Osteoblast (primary cell): ENCODE measurements at places on chromosomes 3 and 15. TPM values are rescaled to one million over a fixed set of nuclear protein-coding genes. Genes with fewer than 3 reads are reported as not detected.
A peak's percentile ranks its signal among the peaks of the same experiment; 100 is the strongest.

DNA sequence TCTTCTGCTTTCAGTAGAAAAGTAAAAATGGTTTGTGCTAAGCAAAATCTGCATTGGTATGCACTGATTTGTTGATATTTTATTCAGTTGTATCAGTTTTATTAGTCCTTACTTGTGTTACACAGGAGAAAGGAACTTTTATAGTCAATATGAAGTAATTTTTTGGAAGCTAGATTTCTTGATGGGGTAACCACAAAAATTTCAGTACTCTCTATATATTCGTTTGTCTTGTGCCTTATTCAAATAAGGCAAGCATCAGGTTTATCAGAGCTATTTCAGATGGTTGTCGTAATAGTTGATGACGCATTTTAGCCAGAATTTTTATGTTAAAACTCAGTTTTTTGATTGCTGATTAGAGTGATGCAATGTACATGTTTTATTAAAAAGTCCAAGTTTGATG, 50.7 kb upstream of the NIPA1 start:
- no peak for DNase-seq

DNA sequence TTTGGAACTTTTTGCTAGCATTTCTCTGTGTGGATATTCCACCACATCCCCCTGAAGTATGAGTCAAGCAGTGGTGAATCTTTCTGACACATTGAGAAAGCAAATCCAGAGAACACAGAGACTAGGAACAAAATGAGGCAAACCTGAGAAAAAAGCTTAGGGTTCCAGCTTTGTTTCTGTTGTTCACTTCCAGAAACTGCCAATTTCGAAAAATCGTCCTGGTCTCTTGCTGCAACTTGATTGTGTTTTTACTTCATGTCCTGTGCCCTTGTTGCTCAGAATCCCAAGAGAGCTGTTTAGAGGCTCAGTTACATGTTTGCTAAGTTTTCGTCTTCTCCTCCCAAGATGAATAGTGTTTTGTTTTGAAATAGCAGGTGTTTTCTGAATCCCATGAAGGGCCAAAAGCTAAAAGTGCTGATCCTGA, 13.7 kb downstream of the MAP2K1 start:
- no peak for DNase-seq

GRCh38 chr3:119795849-119796248, 13.9 kb downstream of the NR1I2 start:
- DNase-seq, result no peak

The SERPINI2 gene
- not detected in 2 replicates for total RNA-seq

GRCh38 chr15:78638658-78639314, 2.2 kb downstream of the CHRNB4 start:
- peak; percentile 95 for DNase-seq

The CDC25A gene
- 0.88 and 1.1 TPM in 2 replicates for total RNA-seq

GRCh38 chr15:65638681-65639089, 16.9 kb downstream of the SLC24A1 start:
- DNase-seq, result peak; percentile 90

The GOLGA8J gene
- total RNA-seq, result 0.29 TPM in 1 of 2 replicates, not detected in the other

The THAP10 gene
- total RNA-seq, result 1.1 and 1.8 TPM in 2 replicates

GRCh38 chr15:101351736-101352135, 56.7 kb upstream of the SNRPA1 start:
- peak; percentile 48 for DNase-seq

DNA sequence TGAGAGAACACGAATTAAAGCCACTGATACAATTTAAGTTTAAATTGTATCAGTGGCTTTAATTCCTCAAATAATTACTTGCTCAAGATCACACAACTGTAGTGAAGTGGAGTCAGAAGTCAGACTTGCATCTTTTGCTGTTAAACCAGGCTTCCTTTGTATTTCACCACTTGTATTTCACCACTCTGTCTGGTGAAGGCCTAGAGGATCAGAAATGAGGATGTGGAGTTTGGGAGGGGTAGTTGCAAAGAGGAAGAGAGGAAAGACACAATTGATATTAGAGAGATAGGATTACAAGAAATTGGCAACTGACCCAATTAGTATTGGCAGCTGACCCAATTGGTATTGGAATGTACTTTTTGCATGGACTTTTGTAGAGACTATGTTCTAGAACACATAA, 288.1 kb upstream of the GPR149 start:
- no peak for DNase-seq

- DNase-seq, result no peak
Measured at GRCh38 chr3:161423911-161424522, 52.7 kb upstream of the SPTSSB start.

The ZNF860 gene
- 0.59 and 0.72 TPM in 2 replicates for total RNA-seq

- DNase-seq, result no peak
Measured at GRCh38 chr3:31645256-31645655, 112.5 kb downstream of the STT3B start.

DNA sequence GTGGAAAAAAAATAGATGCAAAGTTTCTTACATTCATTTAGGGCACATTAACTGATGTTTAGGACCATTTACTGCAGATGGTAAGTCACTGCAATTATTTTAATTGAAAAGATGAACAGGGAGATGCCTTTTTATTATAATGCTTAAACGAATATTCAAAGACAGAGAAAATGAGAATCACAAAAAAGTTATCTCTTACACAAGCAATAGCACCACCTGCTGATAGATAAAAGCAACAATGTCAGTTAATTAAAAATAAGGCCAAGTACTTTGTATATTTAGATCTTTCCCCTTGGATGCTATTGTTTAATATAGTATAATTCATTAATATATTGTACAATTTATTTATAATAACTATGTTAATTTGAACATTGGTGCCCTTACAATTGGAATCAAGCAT, 55.9 kb downstream of the IFT80 start:
- no peak for DNase-seq

DNA sequence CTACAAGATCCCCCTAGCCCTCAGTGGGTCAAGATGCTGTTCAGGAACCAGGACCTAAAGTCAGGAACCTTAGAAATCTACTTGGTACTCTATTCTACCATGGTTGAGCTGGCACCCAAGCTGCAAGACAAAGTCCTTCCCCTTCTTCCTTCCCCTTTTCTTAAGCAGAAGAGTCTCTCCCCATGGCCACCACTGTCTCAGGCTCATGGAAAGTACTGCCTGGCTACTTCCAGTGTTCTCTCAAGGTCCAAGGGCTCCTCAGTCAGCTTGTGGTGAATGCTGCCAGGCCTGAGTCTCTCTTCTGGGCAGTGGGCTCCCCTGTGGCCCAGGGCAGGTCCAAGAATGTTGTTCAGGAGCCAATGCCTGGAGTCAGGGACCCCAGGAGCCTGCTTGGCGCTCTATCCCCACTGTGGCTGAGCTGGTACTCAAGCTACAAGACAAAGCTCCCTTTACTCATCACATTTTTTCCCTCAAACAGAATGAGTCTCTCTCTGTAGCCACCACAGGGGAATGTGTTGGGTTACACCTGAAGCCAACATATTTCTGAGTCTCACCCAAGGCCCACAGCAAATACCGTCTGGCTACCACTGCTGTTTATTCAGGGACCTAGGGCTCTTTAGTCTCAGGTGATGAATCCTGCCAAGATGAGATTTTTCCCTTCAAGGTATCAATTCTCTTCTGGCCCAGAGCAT, 18.1 kb upstream of the SLC27A2 start:
- DNase-seq, result no peak

GRCh38 chr3:5251196-5251583, 63.7 kb downstream of the EDEM1 start:
- no peak for DNase-seq

DNA sequence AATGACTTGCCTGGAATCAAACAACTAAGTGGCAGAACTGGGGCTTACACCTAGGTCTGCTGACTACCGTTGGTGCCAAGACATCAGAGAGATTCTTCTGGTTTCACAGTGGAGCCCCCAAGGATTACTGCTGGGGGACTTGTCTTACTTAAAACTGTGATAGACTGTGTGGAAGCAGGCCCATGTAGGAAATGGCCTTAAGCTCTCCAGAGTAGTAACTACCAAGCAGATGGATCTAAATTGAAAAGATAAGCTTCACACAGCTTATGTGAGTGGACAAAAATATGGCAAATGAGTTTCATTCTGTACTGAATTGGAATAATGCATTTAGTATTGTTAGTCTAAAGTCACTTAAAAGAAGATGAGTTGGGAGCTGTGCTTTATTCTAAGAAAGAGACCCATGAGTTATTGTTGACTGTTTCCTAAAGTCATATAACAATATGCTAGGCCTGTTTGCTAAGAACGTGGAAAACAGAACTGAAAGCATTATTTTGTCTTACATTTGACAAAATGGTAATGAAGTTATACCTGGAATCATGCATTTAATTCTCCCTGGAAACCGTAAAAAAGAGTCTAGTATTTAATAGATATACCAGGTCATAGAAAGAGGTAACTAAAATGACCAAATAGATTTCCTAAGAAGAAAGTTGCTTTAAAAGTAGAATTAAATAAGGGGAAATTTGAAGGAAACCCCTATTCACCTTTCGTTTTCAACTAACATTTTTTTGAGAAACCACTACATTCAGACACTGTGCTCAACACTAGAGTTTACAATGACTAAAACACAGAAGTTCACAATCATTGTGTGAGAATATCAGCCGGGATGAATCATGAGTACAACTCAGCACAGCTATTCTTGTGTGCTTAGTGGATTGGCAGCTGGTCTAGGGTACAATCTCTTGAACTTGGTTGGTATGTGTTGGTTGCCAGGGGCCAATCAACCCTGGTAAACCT, 13.0 kb upstream of the MAPK6 start:
- peak; percentile 84 for DNase-seq

DNA sequence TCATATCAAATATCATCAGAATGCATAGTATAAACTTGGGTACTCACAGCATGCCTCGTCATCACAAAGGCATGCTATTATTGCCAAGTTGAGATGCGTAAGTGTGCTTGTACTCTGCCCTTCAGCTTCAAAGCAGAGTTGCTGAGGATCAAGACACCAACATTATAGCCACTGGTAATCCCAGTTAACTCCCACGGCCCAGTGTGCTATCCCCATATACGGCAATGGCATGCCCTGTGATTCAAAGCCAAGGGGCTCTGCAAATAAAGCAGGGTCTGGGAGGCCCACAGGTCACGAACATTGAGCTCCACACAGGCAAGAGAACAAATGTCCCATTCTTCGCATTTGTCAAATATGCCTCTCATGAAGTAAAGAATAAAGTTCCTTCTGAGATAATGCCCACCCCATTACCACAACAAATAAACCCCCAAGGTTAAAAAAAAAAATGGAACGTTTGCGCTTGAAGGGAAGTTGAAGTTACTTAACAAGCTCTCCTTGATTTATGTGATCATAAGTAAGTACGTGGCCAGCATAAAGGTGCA, 298.1 kb upstream of the NECTIN3 start:
- DNase-seq, result peak; percentile 6

GRCh38 chr3:107986505-107986904, 104.3 kb downstream of the CD47 start:
- no peak for DNase-seq

DNA sequence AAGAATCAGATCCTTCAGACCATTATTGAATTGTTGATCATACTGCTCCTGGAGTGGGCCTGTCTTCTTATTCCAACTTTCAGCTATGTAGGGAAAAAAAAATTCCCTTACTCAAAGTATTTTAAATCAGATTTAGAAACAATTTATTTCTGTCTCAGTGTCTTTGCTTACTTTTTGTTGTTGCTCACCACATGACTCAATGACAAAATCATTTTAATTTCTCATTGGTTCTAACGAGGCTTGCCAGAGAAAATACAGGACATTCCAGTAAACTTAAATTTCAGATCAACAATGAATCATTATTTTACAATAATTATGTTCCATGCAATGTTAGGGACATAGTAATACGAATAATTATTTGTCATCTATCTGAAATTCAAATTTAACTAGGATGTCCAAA, 748.5 kb upstream of the CBLB start:
- DNase-seq, result no peak

DNA sequence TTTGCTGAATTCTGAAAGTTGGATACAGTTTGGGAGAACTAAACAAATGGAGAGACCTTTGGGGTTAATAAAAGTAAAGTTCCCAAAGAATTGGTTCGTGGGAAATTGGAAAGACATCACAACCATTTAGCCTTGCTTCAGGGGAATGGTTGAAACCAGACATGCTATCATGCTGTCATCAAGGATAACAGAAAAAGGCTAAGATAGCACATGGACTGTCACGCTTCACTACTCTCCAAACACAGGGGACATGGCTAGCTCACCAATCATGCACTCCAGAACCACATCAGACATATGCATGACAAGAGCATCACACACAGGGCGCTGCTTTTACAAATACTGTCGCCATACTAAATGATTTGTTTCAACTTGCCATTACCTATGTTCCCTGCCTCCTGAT, 671.7 kb upstream of the ROBO1 start:
- no peak for DNase-seq

The CHDH gene
- 0.72 and 0.88 TPM in 2 replicates for total RNA-seq

- DNase-seq, result no peak
Measured at GRCh38 chr3:194522579-194523046, 35.8 kb upstream of the ATP13A3 start.

- no peak for DNase-seq
Measured at GRCh38 chr15:79339588-79340314, 28.8 kb downstream of the TMED3 start.

- DNase-seq, result peak; percentile 69
Measured at GRCh38 chr3:38116471-38117162, 20.3 kb downstream of the ACAA1 start.

DNA sequence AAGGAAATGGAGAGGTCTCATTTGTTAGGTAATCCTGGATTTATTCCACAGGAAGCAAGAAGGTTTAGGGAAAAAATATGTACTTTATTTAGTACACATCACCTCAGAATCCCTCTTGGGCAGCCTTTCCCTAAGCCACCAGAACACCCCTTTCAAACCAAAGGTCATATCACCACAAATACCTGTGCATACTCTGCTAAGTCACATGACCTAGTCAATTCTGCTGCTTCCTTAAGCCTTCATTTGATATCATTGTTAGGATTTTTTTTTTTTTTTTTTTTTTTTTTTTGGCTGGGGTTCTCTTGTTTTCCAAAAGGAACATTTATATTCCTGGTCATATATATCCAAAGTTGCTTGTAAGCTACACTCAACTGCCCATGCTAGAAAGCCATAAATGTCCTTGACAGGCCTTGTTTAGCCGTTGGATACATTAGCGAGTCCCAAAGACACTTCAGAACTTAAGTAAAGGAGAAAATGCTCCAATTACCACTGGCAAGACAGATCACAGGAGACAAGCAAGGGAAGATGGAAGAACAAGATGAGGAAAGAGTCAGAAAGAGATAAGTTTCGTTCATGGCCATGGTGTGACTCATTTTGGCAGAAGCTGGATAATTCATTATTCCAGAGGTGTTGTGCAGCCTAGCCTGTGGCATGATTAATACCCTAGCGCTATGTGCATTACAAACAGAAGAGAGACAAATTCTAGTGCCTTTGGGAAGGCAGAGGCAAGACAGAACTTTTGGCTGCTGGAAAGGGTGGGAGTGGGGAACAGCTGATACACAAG, 155.6 kb upstream of the SLC2A2 start:
- no peak for DNase-seq

- DNase-seq, result peak; percentile 56
Measured at GRCh38 chr15:44712346-44713005, 1.2 kb downstream of the B2M start.

DNA sequence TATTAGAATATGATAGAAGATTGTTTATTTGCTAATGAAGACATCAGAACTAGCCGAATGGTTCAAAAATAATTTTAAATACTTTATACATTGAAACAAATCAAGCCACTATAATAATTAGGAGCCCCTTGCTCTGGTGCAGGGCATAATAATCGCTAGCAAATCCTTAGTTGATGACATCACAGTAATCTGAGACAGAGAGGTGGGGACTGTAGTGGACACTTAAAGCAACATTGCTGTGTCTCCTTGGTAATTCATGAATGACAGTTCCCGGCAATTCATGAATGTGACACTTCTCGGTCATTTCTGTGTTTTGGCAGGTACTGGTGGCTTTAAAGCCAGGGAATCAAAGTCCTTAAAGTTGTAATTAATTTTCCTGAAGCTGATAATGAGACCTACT, 114.3 kb downstream of the PPM1L start:
- no peak for DNase-seq
